Heart left ventricle (tissue), 16 donors: ENCODE measurements at places on chromosomes 7 and 10.

- H3K27me3 ChIP-seq = no peaks in the 10 kb centered on the region
Measured at GRCh38 chr7:66176914-66177313, 28.2 kb upstream of the TPST1 start.

- H3K4me1 ChIP-seq = no peaks in the 10 kb centered on the region
- H3K27me3 ChIP-seq = no peaks in the 10 kb centered on the region
- no peak overlapping the region for H3K27ac ChIP-seq
- no peak for DNase-seq
Measured at GRCh38 chr10:126124046-126124445, 227.7 kb downstream of the FANK1 start.

GRCh38 chr10:42979721-42980467 is 97.0 kb upstream of the RET start:
- no peak overlapping the region for H3K27ac ChIP-seq
- DNase-seq = no peak
- H3K36me3 ChIP-seq = no peaks in the 10 kb centered on the region
- no peaks in the 10 kb centered on the region for H3K4me1 ChIP-seq
- no peak overlapping the region for H3K4me3 ChIP-seq

GRCh38 chr7:19713676-19714075 is 4.8 kb upstream of the POLR1F start:
- H3K4me1 ChIP-seq = no peaks in the 10 kb centered on the region
- no peak overlapping the region for H3K27ac ChIP-seq
- H3K36me3 ChIP-seq = no peaks in the 10 kb centered on the region
- H3K4me3 ChIP-seq = no peak overlapping the region
- DNase-seq = no peak

DNA sequence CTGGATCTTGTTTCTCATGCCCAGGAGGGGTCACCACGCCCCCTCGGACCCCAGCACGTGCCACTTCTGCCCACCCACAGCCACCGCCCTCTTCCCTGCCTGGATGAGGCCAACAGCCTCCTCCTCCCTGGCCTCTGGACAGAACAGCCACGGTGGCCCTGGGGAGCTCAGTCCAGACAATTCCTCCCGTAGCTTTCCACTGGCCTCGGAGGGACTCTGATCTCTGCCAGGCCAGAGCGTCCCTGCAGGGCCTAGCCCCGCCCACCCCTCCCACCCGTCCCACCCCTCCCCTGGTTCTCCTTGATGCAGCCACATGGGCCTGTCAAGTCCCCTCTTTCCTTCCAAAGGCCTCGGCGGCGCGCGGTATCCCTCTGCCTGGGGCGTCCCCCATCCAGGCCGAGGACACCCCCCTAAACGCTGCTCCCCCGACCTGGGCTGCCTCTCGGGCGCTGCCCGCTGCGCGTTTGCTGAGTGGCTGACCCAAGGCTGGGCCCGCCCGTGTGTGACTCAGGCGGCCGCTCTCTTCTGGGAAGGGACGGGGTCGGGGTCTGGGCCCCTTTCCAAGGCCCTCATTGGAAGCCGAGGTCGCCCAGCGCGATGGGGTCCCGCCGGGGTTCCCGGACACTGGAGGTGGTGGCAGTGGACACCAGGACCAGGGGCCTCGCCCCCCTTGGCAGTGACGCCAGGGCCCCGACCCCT is 557 bp downstream of the TMEM120A start:
- H3K36me3 ChIP-seq = no peaks in the 10 kb centered on the region
- H3K4me3 ChIP-seq = peak overlapping the region; percentile 81
- peak overlapping the region; percentile 96 for H3K27ac ChIP-seq
- H3K27me3 ChIP-seq = no peaks in the 10 kb centered on the region
- H3K4me1 ChIP-seq = peaks cover 37% of the 10 kb centered on the region

GRCh38 chr7:50711271-50712175 is 71.2 kb downstream of the GRB10 start:
- no peaks in the 10 kb centered on the region for H3K27me3 ChIP-seq
- H3K4me3 ChIP-seq = no peak overlapping the region
- DNase-seq = peak; percentile 56
- no peaks in the 10 kb centered on the region for H3K36me3 ChIP-seq
- H3K27ac ChIP-seq = peak overlapping the region; percentile 18

DNA sequence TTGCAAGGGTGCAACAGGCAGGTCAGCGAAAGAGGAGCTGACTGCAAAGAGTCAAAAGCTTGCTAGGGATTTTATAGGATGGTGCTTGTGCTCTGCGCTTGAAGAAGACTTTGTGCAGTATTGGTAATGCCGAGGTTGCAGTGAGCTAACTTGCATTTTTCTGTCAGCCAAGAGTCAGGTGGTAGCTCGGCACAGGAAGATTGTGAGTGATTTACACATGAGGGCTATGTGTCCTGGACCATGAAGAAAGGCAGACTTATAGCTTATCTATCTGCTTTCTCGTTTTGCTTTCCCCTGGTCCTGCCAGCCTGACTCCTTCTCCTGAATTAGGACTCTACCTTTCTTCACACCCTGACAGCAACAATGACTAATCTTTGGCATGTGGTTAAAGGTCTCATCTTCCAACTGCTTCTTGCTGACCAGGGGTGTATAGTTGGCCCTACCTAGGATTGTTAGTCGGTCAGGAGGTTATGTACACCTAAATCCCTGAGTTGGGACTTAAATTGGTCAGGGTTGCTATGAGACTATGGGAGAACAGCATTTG is 4.1 kb upstream of the SYPL1 start:
- DNase-seq = no peak
- no peak overlapping the region for H3K4me3 ChIP-seq
- no peak overlapping the region for H3K27ac ChIP-seq
- no peaks in the 10 kb centered on the region for H3K4me1 ChIP-seq

GRCh38 chr7:2360796-2361195 is 6.2 kb downstream of the EIF3B start:
- H3K27ac ChIP-seq = no peak overlapping the region
- no peak for DNase-seq
- H3K4me1 ChIP-seq = peaks cover 16% of the 10 kb centered on the region
- H3K27me3 ChIP-seq = no peaks in the 10 kb centered on the region
- H3K36me3 ChIP-seq = peaks cover 80% of the 10 kb centered on the region
- H3K4me3 ChIP-seq = no peak overlapping the region

GRCh38 chr10:23351926-23352519 is 7.4 kb upstream of the C10orf67 start:
- H3K4me3 ChIP-seq = no peak overlapping the region
- no peak for DNase-seq
- peaks cover 4% of the 10 kb centered on the region for H3K4me1 ChIP-seq
- no peaks in the 10 kb centered on the region for H3K27me3 ChIP-seq
- H3K36me3 ChIP-seq = no peaks in the 10 kb centered on the region

DNA sequence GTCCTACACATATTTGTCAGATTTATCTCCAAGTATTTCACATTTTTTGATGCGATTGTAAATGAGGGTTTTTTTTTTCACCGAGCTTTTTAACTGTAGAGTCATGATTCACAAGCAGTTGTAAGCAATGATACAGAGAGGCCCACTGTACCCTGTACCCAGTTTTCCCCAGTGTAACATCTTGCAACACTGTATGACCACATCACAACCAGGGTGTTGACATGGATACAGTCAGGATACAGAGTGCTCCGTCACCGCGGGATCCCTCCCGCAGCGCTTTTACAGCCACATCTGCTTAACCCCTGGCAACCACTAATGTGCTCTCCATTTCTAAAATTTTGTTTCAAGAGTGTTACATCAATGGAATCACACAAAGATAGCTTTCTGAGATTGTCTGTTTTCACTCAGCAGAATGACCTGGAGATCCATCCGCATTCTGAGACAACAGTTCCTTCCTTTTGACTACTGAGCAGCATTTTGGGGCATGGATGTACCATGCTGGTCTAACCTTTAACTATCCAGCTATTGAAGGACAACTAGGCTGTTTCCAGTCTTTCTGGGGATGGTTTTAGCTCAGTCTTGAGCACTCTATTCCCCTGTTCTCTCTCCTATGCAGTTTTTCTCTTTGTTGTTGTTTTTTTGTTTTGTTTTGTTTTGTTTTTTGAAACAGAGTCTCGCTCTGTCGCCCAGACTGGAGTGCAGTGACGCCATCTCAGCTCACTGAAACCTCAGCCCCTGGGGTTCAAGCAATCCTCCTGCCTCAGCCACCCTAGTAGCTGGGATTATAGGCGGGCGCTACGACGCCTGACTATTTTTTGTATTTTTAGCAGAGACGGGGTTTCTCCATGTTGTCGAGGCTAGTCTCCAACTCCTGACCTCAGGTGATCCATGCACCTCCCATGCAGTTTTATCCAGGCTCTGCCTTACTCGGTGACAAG is 25.9 kb downstream of the GPRIN2 start:
- H3K27ac ChIP-seq = no peak overlapping the region
- H3K36me3 ChIP-seq = no peaks in the 10 kb centered on the region
- no peak overlapping the region for H3K4me3 ChIP-seq
- H3K4me1 ChIP-seq = no peaks in the 10 kb centered on the region

- H3K4me1 ChIP-seq = no peaks in the 10 kb centered on the region
- no peak overlapping the region for H3K4me3 ChIP-seq
- H3K27ac ChIP-seq = no peak overlapping the region
- H3K27me3 ChIP-seq = peaks cover 8% of the 10 kb centered on the region
- no peak for DNase-seq
- no peaks in the 10 kb centered on the region for H3K36me3 ChIP-seq
Measured at GRCh38 chr10:1320739-1321320, 264.6 kb downstream of the WDR37 start.

- no peaks in the 10 kb centered on the region for H3K27me3 ChIP-seq
- peaks cover 8% of the 10 kb centered on the region for H3K4me1 ChIP-seq
- H3K27ac ChIP-seq = no peak overlapping the region
- no peaks in the 10 kb centered on the region for H3K36me3 ChIP-seq
- no peak for DNase-seq
Measured at GRCh38 chr7:114919587-114919986, 2.3 kb upstream of the MDFIC start.

GRCh38 chr7:123961771-123962170 is 36.7 kb downstream of the SPAM1 start:
- H3K36me3 ChIP-seq = no peaks in the 10 kb centered on the region
- DNase-seq = no peak
- no peaks in the 10 kb centered on the region for H3K27me3 ChIP-seq
- no peak overlapping the region for H3K4me3 ChIP-seq
- H3K27ac ChIP-seq = no peak overlapping the region
- H3K4me1 ChIP-seq = no peaks in the 10 kb centered on the region

- H3K36me3 ChIP-seq = peaks cover 20% of the 10 kb centered on the region
- peaks cover 36% of the 10 kb centered on the region for H3K4me1 ChIP-seq
- no peaks in the 10 kb centered on the region for H3K27me3 ChIP-seq
- H3K27ac ChIP-seq = peak overlapping the region; percentile 98
- DNase-seq = no peak
- peak overlapping the region; percentile 89 for H3K4me3 ChIP-seq
Measured at GRCh38 chr10:33333260-33334101, 986 bp downstream of the NRP1 start.

DNA sequence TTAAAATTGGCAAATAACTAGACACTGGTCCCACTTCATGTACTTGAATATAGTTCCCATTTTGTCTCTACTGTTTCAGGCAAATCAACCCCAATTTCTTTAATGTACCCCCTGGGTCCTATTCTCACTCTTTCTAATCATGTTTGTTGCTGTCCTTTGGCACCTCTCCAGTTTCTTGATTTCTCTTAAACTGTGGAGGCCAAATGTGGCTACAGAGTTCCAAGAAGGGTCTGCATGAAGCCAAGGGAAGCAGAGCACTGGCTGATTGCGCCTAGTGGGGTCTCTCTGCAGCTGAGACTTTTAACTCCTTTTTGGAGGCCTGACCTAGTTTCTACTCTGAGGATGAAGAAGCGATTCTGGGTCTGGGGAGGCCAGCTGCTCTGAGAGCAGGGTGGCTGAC is 6.7 kb upstream of the ADAM12 start:
- no peaks in the 10 kb centered on the region for H3K27me3 ChIP-seq
- H3K36me3 ChIP-seq = no peaks in the 10 kb centered on the region
- DNase-seq = no peak
- H3K4me3 ChIP-seq = no peak overlapping the region

DNA sequence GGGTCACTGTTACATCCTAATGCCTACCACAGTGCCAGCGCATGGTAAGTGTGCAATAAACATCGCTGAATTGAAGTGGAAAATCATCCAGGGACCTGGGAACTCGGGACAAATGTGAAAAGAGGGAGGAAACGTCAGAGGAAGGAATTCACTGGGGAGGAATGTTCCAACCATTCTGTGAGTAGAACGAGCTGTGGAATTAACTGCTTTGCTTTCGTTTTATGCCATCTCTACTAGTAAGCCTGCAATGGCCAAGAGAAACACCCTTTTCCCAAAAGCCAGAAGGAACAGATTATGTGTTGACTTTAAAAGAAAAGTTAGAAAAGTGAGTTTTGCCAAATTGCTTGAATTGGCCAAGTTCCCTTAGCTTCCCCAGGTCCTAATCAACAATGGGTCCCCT is 1044.9 kb downstream of the TYW1 start:
- H3K27me3 ChIP-seq = peaks cover 5% of the 10 kb centered on the region
- no peaks in the 10 kb centered on the region for H3K36me3 ChIP-seq
- no peak overlapping the region for H3K4me3 ChIP-seq
- no peaks in the 10 kb centered on the region for H3K4me1 ChIP-seq

DNA sequence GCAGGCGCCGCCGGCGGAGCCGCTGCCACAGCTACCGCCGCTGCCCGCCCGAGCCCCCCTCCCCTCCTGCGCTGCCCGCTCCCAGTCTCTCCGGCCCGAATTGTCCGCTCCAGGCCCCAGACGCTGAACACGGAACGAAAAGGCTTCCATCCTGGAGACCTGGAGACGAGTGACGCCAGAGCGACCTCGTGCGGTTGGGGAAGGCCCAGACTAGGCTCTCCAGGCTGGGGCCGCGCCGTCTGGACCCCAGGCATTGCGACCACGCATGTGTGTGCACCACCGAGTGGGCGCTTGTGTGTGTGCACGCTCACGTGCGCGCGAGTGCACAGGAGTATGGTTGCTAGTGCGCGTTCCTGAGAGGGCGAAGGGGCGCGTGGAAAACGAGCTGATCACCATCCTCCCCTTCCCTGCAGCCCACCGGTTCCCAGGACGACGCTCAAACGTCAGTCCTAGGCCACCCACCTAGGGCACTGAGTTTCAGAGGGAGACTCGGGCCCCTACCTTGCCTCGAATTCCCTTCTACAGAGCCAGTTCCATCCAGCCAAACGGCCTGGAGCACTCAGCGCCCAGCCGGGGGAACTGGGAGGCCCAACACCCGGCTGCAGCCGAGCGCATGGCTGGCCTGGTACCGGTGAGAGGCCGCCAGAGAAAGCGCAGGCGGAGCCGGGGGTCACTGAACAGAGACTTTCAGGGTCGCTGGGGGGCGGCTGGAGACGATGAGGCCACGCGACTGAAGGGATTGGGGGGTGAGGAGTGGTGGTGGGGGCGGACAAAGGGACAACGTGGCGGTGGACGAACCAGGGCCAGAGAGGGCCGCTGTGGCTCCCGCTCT is 11.6 kb downstream of the LBX1 start:
- H3K4me1 ChIP-seq = peaks cover 12% of the 10 kb centered on the region
- DNase-seq = peak; percentile 26
- no peaks in the 10 kb centered on the region for H3K36me3 ChIP-seq
- H3K27ac ChIP-seq = no peak overlapping the region
- H3K27me3 ChIP-seq = peaks cover 99% of the 10 kb centered on the region
- no peak overlapping the region for H3K4me3 ChIP-seq

DNA sequence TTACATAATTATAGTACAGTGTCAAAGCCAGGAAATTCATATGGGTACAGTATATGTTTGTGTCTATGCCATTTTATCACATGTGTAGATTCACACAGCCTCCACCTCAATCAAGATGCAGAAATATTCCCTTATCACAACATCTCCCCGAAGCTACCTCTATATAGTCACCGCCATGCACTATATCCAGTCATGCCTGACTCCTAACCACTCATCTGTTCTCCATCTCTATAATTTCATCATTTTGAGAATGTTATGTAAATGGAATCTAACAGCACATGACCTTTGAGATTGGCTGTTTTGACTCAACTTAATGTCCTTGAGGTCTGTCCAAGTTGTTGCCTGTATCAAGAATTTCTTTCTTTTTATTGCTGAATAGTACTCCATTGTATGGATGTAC is 22.3 kb upstream of the SLC25A13 start:
- no peaks in the 10 kb centered on the region for H3K4me1 ChIP-seq
- no peak overlapping the region for H3K4me3 ChIP-seq
- no peak for DNase-seq
- H3K27ac ChIP-seq = no peak overlapping the region
- no peaks in the 10 kb centered on the region for H3K27me3 ChIP-seq
- no peaks in the 10 kb centered on the region for H3K36me3 ChIP-seq
